ENCODE measurements at places on chromosomes 2 and 18.

DNA sequence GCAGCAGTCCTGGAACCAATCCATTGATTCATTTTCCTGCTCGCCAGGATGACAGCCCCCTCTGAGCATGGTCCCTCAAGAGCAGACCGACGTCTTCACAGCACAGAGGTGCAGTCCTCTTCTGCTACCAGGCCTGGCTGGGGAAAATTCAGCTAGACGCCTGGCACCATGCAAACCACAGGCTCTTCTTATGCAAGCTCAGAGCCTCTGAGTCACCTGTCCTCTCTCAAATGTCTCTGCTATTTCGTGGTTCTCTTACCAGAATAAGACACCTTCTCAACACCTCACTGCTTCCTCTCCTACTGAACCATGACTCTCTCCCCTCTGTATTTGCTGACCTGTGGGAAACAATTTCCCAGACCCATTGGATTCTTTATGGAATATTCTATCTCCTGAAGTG is 79.8 kb upstream of the CYRIA start:
- no peak for DNase-seq

GRCh38 chr18:57806978-57807285 is 3.8 kb upstream of the ATP8B1 start:
- DNase-seq = no peak

GRCh38 chr18:1861473-1861872 is 709.8 kb downstream of the METTL4 start:
- DNase-seq = no peak

DNA sequence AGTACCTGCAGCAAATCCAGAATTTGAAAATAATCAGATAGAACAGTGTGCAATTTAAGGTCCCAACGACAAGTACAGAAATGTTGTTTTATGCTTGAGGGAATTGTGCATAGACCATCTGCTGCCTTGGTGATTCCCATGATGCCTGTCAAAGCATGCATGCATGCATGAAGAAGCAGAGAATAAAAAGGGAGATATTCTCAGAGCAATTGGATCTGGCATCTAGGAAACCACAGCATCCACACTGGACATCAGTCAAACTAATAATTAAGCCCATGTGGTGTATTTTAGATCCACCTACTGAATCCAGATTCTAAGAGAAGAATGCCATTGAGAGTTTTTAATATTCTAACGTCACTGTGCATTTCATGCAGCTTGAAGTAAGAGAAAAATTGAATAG is 361.2 kb downstream of the FSIP2 start:
- no peak for DNase-seq

DNA sequence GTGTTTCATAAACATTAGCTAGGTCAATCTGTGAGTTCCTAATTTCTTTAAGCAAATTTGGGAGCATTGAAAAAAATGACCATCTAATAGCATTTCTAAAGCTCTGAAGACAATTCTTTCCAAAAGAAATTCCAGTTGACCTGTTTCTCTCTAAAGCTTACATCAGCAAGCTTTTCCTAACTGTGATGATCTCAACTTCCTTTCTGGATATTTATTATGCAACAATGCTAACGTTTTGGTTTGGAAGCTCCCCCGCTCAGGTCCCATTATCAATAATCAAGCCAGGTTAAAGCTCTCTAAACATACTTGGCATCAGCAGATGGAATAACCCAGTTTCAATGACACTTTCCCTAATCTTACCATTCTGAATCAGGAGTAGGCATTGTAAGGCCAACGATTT is 196.3 kb upstream of the TANK start:
- DNase-seq = no peak

DNA sequence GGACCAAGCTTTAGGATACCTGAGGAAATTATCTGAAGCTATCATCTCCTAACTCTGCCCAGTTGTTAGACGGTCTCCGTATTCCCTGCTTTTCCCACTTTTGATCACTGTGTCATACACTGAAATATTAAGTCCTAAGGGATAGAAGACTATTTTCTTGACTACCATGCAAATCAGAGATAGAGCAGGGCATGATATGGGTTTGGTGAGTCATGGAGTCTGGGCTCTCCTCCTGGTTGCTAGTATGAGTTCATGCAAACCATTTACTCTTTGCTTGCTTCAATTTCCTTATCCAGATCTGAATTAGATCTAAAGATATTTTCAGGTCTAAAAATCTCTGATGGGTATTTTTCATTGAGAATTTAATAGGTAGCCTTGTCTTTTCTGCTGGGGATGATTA is 55.0 kb downstream of the EHBP1 start:
- no peak for DNase-seq

DNA sequence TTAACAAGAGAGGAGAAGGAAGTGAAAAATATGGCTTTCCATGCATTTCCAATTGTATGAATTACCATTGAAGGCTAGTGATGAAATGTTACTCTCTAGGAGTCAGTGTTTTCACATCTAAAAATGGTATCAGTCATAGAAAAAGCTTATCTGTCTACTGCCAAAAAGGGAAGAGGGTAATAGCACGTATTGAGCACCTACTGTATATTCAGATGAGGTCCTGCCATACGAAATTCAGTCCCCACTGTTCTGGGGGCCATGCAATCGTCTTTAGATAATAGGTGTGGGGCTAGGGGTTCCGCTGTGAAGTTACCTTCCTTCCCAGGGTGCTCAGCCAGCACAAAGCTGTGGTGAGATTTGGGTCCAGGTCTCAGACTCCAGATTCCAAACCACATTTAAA is 14.2 kb upstream of the GRHL1 start:
- DNase-seq = no peak

GRCh38 chr2:33607251-33607721 is 8.2 kb upstream of the FAM98A start:
- no peak for DNase-seq

DNA sequence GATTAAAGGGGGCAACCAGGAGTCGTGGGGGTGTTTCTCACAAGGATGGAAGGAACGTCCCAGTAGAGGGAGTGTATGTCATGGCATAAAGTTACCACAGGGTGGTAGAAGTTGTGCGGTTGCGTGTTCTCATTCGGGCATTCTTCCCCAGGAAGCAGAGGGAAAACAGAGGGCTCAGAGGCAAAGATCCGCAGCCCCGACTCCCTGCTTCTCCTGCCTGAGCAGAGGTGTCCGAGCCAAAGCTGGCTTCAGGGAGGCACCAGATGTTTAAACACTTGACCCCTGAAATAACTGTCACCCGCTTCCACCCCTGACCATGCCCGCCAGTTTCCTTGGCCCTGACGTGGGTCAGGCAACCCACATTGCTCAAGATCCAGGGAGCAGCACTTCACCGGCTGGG is 83.7 kb downstream of the EN1 start:
- DNase-seq = no peak
